ENCODE measurements at places on chromosomes 3 and 15.

- DNase-seq = peak; percentile 19
Observed at GRCh38 chr3:3196148-3196861, 16.8 kb upstream of the CRBN start.

- no peak for DNase-seq
Observed at GRCh38 chr3:12939137-12939536, 97.8 kb upstream of the RPL32 start.

GRCh38 chr15:27671819-27672437, 427.2 kb downstream of the OCA2 start:
- no peak for DNase-seq

- DNase-seq = no peak
Observed at GRCh38 chr3:70990723-70991122, 592.8 kb downstream of the FOXP1 start.

GRCh38 chr15:56913241-56913640, 5.2 kb upstream of the TCF12 start:
- DNase-seq = no peak

DNA sequence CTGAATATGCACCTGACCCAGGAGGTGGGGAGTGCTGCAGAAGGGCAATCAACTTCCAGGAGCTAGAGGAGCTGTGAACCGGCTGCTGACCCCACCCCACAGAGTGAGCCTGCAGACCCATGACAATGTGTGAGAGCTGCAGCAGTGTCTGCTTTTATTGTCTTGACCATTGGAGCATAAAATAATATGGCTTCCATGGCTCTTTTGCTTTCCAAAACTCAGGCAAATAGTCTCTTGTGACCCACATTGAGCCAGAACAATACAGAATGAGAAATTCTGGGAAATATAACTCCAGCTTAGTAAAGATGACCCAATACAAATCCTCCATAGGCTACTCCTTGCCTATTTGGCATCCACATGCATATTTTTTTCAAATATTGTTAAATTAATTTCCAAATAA, 309.6 kb downstream of the PYDC2 start:
- DNase-seq = no peak

DNA sequence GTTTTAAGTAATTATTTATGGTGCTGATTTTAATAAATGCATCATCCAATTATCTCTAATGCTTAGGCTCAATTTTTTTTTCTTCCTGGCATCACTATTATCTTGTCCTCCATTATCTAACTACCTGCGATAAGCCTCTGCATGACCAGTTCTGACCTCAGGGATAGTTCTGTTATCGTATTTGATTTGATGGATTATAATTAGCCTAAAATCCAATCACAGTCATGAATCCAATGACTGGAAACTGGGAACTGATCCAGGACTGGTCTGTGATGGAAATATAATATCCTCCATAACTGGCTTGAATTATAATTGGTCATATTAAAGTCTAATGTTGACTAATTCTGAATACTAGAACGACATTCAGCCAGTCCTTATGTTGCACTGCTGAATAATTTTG, 1.1 kb downstream of the MYH15 start:
- DNase-seq = no peak

DNA sequence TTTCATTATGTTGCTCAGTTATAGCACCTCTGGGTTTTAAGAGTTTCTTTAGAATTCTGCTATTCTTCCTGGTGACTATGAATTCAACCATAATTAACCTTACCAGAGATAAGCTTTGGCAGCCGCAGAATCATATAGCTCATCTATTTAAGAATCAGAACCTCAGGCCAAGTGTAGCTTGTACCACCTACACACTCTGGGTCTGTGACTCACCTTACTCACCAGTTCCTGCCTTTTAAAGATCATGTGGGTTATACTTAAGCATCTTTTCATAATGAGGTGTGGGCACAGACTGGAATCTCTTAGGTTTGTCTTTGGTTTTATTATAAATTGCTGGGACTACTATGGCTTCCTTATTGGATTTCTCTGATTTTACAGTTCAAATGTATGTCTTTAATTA, 21.9 kb downstream of the CDV3 start:
- no peak for DNase-seq

DNA sequence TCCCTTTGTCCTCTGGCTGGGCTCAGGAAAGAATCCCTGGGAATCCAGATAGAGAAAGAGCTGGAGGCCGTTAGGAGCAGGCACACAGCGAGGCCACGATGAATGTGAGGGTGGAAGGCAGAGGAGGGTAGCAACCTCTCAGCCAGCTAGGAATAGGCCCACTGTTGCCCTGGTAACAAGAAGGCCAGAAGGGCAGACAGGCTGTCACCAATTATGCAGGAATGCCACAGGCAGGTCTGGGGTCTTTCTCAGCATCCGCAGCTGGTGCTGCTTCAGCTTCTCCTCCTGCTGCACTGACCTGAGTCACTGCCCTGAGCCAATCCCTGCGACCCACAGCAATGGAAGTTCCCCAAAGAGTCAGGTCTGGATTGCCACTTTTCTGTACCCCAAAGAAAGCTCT, 62.8 kb upstream of the C3orf80 start:
- DNase-seq = no peak

- no peak for DNase-seq
Observed at GRCh38 chr3:111073218-111073617, 1.6 kb downstream of the NECTIN3 start.

DNA sequence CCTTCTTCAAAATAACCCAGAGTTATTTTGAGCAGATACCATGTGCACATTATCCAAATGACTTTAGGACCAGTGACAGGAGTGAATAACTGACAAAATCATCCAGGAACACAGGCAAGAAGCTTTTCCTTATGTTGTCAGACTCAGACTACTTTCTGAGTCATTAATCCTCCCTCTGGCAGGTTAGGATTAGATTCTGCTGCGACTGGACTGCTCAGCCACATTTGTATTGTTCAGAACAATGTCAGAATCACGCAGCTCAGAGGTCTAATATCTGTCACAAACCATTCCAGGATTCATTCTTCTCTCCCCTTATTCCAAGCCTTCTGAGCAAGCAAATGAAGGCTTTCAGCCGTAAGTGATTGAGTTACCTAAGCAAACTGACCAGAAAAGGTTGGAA, 34.8 kb upstream of the FAM174B start:
- no peak for DNase-seq

DNA sequence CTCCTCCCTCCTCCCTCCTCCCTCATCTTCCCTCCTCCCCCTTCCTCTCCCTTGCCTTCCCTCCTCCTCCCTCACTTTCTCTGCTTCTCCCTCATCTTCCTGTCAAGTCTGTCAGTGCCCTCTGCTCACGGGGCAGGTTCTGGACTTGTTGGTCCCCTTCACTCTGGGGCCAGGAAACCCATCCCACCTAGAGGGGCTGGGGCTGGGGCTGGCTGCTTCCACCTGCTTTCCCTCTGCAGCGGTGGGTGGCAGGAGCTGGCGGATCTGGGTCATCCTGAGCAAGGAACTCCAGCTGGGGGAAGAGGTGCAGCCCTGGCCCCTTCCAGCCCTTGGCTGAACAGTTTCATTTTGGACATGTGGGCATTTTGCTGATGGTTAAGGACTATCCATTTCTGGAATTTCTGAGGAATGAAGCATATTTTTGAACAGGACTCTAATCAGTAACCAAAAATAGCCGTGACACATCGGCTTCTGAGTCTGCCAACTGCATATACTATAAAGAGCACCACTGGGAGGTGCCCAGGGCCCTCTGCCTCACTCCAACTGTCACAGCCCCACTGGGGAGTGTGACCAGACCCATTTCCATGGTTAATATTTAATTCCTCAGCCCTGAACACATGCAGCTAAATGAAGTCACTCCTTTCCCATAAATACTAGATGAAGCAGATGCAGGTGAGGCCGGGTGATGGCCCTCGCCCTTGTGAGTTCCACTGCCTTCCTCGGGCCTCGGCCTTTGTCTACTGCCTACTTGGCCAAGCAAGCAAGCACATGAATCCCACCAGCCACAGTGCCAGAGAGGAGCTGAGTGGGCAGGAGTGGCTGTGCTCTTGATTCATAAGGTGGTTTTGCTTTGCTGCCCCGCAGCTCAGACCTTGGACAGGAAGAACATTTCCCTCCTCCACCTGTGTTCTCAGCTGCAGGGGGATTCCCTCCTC, 39.8 kb downstream of the CHDH start:
- no peak for DNase-seq

DNA sequence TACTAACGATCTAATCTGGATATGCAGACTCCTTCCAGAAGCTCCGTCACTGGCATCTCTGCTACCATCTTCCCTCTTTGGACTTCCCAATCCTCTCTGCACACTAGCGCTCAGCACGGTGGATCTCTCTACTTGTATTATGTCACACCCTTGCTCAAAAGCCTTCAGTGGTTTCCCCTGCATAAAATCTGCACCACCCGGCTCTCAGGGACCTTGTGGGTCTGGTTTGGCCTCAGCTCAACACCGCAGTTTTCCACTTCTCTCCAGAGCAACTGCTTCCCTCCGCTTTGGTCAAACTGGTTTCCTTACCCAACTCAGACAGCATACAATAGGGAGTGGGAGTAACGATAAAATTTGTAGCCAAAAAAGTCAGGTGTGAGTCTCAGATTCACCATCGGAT, 30.7 kb upstream of the HES1 start:
- no peak for DNase-seq

DNA sequence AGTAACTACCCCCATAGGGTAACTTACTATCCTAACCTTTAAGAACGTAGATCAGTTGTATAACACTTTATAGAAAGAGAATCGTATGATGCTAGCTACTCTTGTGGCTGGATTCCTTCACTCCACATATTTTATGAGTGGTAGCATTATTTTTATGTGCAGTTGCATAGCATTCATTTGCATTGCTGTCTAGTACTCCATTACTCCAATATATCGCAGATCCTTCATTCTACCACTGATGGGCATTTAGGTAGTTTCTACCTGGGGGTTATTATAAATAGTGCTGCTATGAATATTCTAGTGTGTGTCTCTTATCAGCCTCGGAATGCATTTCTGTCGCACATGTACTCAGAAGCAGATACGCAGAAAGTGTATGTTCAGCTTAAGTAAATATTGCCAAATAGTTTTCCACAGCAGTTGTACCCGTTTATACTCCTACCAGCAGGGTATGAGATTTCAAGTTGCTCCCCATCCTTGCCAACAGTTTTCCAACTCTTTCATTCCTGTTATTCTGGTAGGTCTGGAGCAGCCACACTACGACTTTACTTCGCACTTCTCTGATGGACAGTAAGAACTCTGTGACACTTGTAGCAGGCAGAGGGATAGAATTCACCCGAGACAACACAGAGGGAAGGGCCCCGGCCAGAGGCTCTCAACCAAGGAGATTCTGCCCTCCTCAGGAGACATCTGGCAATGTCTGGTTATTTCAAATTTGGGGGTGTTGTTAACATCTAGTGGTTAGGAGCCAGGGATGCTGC, 9.8 kb upstream of the VGLL4 start:
- no peak for DNase-seq

Data from common myeloid progenitor, CD34-positive (primary cell).